ENCODE measurements at places on chromosomes 11 and 22. TPM values are rescaled to one million over a fixed set of nuclear protein-coding genes. Genes with fewer than 3 reads are reported as not detected.

- no peak for DNase-seq
Observed at GRCh38 chr22:29377979-29378378, 10.4 kb downstream of the AP1B1 start.

DNA sequence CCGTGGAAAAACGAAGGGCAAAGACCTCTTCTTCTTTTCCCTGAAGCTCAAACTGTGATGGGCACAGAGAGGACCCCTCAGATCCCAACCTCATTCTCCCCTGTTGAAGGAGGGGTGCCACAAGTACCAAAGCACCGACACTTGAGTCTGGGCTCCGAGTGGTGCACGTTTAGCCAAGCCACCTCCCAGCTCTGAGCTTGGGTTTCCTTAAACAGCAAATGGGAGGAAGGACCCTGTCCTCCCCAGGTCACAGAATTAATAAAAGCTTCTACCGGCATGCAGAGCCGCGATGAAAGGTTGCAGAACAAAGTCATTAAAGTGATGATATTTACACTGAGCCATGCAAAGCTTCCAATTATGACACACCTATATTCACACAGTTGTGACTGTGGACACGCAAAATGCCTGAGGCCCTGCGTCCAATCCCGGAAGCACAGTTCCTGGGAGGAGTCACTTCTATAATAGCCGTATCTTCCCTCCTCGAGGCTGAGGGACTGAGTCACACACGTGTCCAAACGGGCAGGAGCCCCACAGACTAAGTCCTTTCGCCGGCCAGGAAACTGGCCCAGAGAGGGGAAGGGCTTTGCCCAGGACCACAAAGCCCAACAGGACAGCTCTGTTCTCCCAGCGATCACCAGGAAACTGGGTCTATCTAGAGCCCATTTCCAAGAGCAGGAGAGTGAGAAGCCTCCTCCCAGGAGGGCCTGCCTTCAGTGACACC, 922 bp upstream of the CSNK1E start:
- DNase-seq: peak; percentile 87

GRCh38 chr11:63518548-63518947, 12.7 kb downstream of the LGALS12 start:
- DNase-seq: peak; percentile 50

LARGE2 gene
- total RNA-seq: not detected

SLC22A8 gene
- total RNA-seq: not detected

TMEM191C gene
- not detected for total RNA-seq

VPREB1 gene
- total RNA-seq: not detected

FKBP2 gene
- total RNA-seq: 73.4 TPM

NXPE1 gene
- not detected for total RNA-seq
